ENCODE measurements at places on chromosomes 13 and 19. TPM values are rescaled to one million over a fixed set of nuclear protein-coding genes. Genes with fewer than 3 reads are reported as not detected.

Gene OR7C1
- under 0.01 TPM for total RNA-seq

Gene NCAN
- total RNA-seq, result not detected

Gene SYNGR4
- not detected for total RNA-seq

Gene ZNF20
- total RNA-seq, result 2.2 TPM

Gene DIAPH3
- 1.1 TPM for total RNA-seq

Gene ZNF66
- total RNA-seq, result 3.6 TPM

Gene SHC2
- 28.0 TPM for total RNA-seq

Gene TBXA2R
- total RNA-seq, result 3.6 TPM

Gene CLEC17A
- not detected for total RNA-seq

Gene ZNF211
- total RNA-seq, result 11.8 TPM

DNA sequence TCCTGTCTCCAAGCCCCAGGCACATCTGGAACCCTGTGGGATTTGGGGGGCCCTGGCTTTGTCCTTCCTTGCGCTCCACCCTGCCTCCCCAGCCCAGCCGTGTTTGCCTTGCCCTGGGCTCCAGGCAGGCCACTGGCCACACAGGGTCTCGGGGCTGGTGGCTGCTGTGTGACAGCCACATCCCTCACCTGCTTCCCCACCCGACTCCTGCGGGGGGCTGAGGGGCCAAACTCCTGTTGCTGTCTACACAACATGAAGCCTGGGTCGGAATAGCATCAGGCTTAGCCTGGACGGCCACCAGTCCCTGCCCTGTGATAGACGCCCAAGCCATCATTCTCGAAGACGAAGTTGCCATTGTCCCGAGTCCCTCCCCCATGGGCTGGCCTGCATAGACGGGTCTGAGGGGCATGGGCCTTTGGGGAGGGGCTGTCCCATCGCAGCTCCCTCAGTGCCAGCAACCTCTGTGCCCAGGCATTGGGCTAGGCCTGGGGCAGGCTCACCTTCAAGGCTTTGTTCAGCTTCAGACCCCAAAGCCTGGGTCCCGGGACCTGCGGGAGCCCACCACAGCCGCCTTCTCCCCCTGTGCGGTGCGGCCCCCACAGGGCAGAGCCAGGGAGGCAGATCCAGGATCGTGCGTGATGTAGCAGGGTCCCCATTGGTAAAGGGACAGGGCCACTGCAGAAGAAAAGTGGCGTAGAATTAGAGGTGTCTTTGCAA, 15.5 kb upstream of the TEKTIP1 start:
- no peak for DNase-seq
- H3K27me3 ChIP-seq, result no peaks in the 10 kb centered on the region
- no peak overlapping the region for H3K27ac ChIP-seq
- peaks cover 24% of the 10 kb centered on the region for H3K36me3 ChIP-seq

GRCh38 chr19:35445826-35446593, 2.0 kb upstream of the FFAR2 start:
- no peaks in the 10 kb centered on the region for H3K4me1 ChIP-seq
- H3K36me3 ChIP-seq, result no peaks in the 10 kb centered on the region
- no peak overlapping the region for H3K27ac ChIP-seq
- no peak for DNase-seq
- H3K27me3 ChIP-seq, result peaks cover 24% of the 10 kb centered on the region

- H3K27me3 ChIP-seq, result no peaks in the 10 kb centered on the region
- no peak overlapping the region for H3K4me3 ChIP-seq
- peak overlapping the region; percentile 90 for H3K27ac ChIP-seq
- no peak for DNase-seq
Observed at GRCh38 chr13:23377983-23378632, 55.4 kb downstream of the SACS start.

DNA sequence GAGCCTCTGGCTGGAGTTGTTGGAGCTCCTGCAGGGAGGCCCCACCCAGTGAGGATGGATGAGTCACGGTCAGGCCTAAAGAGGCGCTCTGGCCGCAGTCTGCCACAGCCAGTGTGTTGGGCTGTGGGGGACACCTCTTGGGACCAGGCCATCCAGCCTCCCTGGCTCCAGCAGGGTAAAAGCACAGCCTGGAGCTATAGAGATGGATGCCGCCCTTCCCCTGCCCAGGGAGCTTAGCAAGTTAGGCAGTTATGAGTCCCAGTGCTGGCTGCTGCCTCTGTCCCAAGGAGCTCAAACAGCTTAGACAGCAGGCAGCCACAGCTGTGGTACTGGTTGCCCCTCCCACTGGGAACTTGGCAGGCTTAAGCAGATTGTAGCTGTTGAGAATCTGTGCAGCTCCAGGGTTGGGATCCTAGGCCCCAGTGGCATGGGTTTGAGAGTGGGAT, 100.9 kb downstream of the NDFIP2 start:
- H3K27ac ChIP-seq, result no peak overlapping the region
- no peaks in the 10 kb centered on the region for H3K4me1 ChIP-seq
- DNase-seq, result no peak
- H3K27me3 ChIP-seq, result no peaks in the 10 kb centered on the region

GRCh38 chr13:110328573-110328972, 21.5 kb downstream of the COL4A2 start:
- H3K27ac ChIP-seq, result peak overlapping the region; percentile 100
- no peaks in the 10 kb centered on the region for H3K36me3 ChIP-seq
- H3K27me3 ChIP-seq, result no peaks in the 10 kb centered on the region
- DNase-seq, result peak; percentile 52

- H3K27ac ChIP-seq, result no peak overlapping the region
- peaks cover 3% of the 10 kb centered on the region for H3K4me1 ChIP-seq
- H3K27me3 ChIP-seq, result no peaks in the 10 kb centered on the region
- peaks cover 32% of the 10 kb centered on the region for H3K36me3 ChIP-seq
- DNase-seq, result no peak
- H3K4me3 ChIP-seq, result no peak overlapping the region
Observed at GRCh38 chr19:41233748-41234240, 14.8 kb downstream of the AXL start.

- peak within 1 kb of the TSS; percentile 99 for H3K4me3 ChIP-seq
- H3K27ac ChIP-seq, result peak within 1 kb of the TSS; percentile 96
- peak; percentile 99 for DNase-seq
- H3K36me3 ChIP-seq, result no peaks in the 10 kb centered on the region
- H3K4me1 ChIP-seq, result no peaks in the 10 kb centered on the region
Observed at GRCh38 chr19:12294249-12295158, at the start of gene ZNF44. ZNF44 (minus strand) TSS chr19:12294883; CDS start chr19:12294694, 189 bp downstream.

GRCh38 chr13:109748677-109749076, 37.7 kb downstream of the IRS2 start:
- no peaks in the 10 kb centered on the region for H3K27me3 ChIP-seq
- H3K4me3 ChIP-seq, result no peak overlapping the region
- H3K36me3 ChIP-seq, result no peaks in the 10 kb centered on the region
- H3K4me1 ChIP-seq, result peaks cover 14% of the 10 kb centered on the region

DNA sequence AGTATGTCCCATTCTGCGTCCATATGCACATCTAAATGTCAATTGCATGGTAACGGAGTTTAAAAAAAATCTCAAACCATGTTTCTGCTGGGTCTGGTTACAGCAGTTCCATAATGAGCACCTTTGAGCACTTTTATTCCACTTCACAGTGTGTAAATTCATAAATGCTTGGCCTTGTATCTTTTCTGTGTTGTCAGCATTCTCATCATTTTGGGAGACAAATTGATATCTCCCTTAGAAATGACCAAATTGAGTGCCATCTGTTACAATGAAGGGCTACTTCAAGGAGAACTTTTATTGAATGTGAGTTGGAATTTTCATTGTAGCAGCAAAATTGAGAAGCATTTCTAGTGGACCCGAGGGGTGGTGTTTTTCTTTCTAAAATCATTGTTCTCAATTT, 432.9 kb upstream of the PCDH9 start:
- H3K27ac ChIP-seq, result no peak overlapping the region
- no peaks in the 10 kb centered on the region for H3K36me3 ChIP-seq
- H3K4me1 ChIP-seq, result no peaks in the 10 kb centered on the region
- H3K27me3 ChIP-seq, result no peaks in the 10 kb centered on the region

DNA sequence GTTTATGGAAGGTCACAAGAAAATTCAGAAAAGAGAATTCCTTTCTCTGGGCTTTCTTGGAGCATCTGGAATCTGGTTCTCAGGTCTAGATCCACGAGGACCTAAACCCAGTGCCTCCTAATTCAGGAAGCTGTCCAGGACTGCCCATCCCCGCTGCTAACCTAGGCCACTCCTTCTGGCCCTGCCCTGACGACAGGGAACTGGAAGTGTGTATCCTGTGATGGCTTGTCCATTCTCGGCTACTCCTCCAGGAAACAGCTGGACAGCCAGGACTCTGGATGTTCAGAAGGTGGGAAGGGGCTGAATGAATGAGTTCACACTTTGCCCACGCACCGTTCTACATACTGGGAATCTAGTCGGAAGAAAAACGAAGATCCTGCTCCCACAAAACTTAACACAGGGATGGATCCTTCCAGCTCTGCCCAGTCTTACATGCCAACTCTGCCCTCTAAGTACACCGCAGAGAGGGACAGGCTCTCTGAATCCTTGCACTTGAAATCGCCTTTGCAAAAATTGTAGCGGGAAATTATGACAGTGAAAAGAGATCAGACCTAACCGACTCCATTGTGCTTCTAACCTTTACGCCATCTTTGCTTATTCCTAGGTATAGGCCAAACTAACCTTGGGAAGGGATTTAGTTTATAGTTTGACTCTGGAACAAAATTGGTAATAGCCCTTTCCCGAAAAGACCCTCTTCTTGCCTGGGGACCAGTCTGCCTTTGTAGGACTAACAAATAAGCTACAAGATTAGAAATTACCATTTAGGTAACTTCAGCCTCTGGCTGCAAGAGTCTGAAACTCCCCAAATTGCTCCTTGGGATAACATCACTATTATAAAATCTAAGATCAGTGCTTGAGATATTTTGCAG, 1.8 kb downstream of the LSM4 start:
- no peaks in the 10 kb centered on the region for H3K27me3 ChIP-seq
- H3K4me3 ChIP-seq, result no peak overlapping the region
- DNase-seq, result no peak
- no peaks in the 10 kb centered on the region for H3K36me3 ChIP-seq

GRCh38 chr19:11324079-11324661, 15.3 kb downstream of the RAB3D start:
- peak overlapping the region; percentile 73 for H3K27ac ChIP-seq
- DNase-seq, result peak; percentile 92
- no peaks in the 10 kb centered on the region for H3K27me3 ChIP-seq
- no peaks in the 10 kb centered on the region for H3K36me3 ChIP-seq
- no peak overlapping the region for H3K4me3 ChIP-seq
- H3K4me1 ChIP-seq, result no peaks in the 10 kb centered on the region

GRCh38 chr19:47112166-47112996, 1.2 kb downstream of the ZC3H4 start:
- H3K4me3 ChIP-seq, result peak overlapping the region; percentile 98
- no peaks in the 10 kb centered on the region for H3K27me3 ChIP-seq
- peak; percentile 96 for DNase-seq
- no peaks in the 10 kb centered on the region for H3K36me3 ChIP-seq
- peaks cover 37% of the 10 kb centered on the region for H3K4me1 ChIP-seq

GRCh38 chr19:17405250-17406045, at the start of gene BST2:
BST2 (minus strand) TSS chr19:17405630; CDS start chr19:17405575, 55 bp downstream.
- peak within 1 kb of the TSS; percentile 16 for H3K4me3 ChIP-seq
- H3K4me1 ChIP-seq, result peaks cover 35% of the 10 kb centered on the region
- no peaks in the 10 kb centered on the region for H3K27me3 ChIP-seq

DNA sequence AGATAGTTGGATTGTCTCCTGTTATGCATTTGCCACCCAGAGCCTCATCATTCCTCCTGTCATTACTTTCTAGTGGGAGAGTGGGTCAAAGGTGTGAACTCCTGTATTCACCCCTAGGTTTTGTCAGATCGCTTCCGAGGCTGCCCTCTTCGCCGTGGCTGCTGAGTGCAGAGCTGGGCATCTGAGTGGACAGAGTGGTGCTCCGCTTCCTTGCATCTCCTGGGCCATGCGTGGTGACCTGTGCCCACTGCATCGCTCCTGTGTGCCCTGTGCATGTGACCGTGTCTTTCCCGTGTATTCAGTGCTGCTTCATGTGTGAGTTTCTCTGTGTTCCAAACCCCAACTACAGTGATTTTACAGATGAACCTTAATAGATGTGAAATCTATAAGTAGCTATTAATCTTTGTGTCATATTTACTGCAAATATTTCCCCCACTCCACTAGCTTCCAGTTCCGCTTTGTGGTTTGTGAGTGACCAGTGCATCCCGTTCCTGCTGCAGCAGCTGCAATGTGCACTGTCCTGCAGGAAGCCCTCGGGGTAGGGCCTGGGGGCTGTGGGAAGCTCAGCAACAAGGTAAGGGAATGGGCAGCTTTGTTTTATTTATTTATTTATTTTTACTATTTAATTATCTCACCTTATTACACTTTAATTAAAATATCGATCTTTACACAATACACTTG, 53.1 kb downstream of the C13orf46 start:
- no peak for DNase-seq
- H3K27ac ChIP-seq, result no peak overlapping the region

DNA sequence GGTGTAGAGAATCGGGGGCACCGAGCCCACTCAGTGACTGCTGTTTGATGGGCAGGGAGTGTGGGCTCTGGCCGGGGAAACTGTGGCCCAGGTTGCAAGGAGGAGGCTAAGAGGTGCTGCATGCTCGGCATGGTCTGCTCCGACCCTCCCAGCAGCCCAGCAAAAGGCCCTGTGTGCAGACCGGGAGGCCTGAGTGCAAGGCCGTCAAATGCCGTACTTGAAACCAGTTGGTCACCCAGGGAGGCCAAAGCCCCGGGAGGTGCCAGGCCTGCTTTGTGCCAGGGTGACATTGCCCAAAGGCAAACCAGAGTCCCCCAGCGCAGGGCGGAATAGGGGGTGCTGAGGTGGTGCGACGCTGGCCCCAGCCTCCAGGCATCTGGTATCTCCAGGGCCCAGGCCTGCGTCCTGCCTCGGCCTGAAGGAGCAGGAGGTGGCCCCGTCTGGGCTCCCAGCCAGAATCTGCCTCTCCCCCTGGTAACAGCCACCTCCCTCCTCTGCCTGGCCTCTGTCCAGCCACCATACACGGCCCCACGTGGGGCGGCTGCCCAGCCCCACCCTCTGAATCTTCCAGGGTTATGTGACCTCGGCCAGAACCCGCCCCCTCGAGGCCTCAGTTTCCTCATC, 4.0 kb downstream of the PIK3R2 start:
- no peaks in the 10 kb centered on the region for H3K27me3 ChIP-seq
- H3K36me3 ChIP-seq, result peaks cover 8% of the 10 kb centered on the region
- H3K27ac ChIP-seq, result peak overlapping the region; percentile 83
- peaks cover 61% of the 10 kb centered on the region for H3K4me1 ChIP-seq

Measured in sigmoid colon (tissue), 7 donors.